ENCODE measurements at places on chromosomes 13 and 19. TPM values are rescaled to one million over a fixed set of nuclear protein-coding genes. Genes with fewer than 3 reads are reported as not detected.

- DNase-seq, result peak; percentile 32
These were observed 425.5 kb downstream of the PCDH20 start for GRCh38 chr13:60990032-60990733.

- DNase-seq, result no peak
These were observed 8.8 kb downstream of the YIPF2 start for GRCh38 chr19:10919352-10920287.

DNA sequence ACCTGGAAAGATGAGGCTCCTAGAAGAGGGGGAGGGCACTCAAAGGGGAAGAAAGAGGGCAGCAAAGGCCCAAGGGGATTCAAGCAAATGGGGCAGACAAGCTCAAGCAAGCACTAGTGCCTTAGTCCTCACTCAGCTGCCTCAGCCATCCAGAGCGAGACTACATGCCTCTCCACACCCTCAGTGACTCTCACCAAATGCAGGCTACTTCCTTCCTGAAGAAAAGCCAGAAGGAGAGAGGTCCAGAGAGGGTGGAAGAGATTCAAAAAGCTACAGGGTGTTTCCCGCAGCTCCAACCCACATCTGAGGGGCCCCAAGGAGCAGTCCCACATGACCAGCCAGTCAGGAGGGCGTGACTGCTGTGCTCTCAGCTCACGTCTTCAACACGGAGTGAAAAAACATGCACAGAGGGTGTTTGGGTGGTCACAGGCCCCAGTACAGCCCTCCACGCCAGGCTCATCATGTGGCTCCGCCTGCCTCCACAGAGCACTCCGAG lies 40.5 kb downstream of the MIPEP start:
- peak; percentile 92 for DNase-seq

GRCh38 chr19:6806488-6806887 lies 34.0 kb downstream of the VAV1 start:
- no peak for DNase-seq

GRCh38 chr19:14391156-14391821 lies 10.0 kb downstream of the ADGRE5 start:
- DNase-seq, result no peak

DNA sequence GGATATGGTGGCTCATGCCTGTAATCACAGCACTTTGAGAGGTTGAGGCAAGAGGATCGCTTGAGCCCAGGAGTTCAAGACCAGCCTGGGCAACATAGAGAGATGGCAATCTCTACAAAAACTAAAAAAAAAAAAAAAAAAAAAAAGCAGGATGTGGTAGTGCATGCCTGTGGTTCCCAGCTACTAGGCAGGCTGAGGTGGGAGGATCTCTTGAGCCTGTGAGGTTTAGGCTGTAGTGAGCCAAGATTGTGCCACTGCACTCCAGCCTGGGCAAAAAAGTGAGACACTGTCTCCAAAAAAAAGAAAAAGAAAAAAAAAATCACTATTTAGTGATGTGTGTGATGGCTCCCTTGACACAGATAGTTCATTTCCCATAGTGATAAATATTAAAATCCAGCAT lies 365.0 kb upstream of the NBEA start:
- peak; percentile 30 for DNase-seq

- no peak for DNase-seq
These were observed 24.3 kb downstream of the ZNF90 start for GRCh38 chr19:20102097-20102496.

GRCh38 chr13:97005625-97006262 lies 11.5 kb upstream of the OXGR1 start:
- DNase-seq, result peak; percentile 82

GRCh38 chr13:24692561-24692960 lies 12.4 kb downstream of the ATP12A start:
- no peak for DNase-seq

DNA sequence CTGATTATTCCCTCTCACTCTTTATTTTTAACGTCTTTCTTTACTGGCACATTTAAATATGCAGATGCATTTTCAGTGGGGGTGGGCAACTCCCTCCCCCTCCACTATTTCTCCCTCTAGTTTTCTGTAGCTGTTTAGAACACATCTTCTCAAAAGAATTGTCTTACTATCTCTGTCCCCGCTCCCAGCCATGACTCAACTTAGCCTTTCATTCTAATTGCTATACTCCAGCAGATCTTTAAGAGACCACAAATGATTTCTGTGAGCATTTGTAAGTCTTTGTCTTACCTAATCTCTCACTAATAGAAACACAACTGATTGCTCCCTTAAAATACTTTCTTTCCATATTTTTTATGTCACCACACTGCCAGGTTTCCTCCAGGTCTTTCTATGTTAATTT lies 350.9 kb downstream of the SPRY2 start:
- no peak for DNase-seq

DNA sequence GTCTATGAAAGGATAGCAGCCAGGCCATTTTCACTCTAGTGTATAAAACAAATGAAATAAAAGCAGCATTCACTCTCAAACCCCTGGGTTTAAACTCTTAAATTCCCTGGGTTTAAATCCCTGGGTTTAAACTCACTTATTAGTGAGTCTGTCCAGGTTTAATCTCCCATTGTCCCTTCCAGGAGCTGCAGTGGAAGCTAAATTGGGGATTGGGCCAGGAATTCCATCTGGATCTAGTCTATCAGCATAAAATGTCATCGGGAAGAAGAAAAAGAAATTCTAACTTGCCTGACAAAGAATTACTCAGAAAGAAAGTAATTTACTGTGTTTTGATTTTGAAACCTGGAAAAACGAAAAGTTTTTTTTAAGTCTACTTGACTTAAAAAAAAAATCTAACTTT lies 54.8 kb downstream of the FRY start:
- no peak for DNase-seq

DNA sequence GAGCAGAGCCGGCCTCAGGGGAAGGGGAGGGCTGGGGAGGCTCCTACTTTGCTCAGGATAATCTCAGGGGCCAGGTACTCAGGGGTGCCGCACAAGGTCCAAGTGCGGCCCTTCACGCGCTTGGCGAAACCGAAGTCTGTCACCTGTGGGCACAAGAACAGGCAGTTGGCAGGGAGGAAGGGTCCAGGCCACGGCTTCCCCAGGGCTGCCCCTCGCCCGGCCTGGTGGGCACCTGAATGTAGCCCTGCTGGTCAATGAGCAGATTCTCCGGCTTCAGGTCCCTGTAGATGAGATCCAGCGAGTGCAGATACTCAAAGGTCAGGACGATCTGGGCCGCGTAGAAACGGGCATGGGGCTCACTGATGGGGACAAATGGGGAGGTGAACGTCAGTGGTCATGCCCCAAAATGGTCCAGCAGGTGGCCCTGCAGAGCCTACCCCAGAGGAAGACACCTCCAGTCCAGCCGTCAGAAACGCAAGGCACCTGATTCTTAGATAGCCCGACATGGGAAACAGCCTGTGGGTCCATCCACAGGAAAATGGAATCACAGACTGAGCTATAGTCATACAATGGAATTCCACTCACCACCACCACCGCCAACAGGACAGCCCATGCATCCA lies 7.1 kb upstream of the SAMD1 start:
- no peak for DNase-seq

The CYP4F8 gene
- total RNA-seq, result not detected

The B3GNT3 gene
- 11.5 TPM for total RNA-seq

The ZSCAN1 gene
- total RNA-seq, result not detected

The POLR1G gene
- 29.0 TPM for total RNA-seq

The C19orf81 gene
- not detected for total RNA-seq

The GSX1 gene
- not detected for total RNA-seq

The PLIN5 gene
- total RNA-seq, result not detected

The DCLK1 gene
- total RNA-seq, result not detected

The SERPINE3 gene
- total RNA-seq, result not detected

The PSG7 gene
- not detected for total RNA-seq

The ZNF552 gene
- total RNA-seq, result 8.3 TPM
